ENCODE measurements at places on chromosomes 16 and 17.

DNA sequence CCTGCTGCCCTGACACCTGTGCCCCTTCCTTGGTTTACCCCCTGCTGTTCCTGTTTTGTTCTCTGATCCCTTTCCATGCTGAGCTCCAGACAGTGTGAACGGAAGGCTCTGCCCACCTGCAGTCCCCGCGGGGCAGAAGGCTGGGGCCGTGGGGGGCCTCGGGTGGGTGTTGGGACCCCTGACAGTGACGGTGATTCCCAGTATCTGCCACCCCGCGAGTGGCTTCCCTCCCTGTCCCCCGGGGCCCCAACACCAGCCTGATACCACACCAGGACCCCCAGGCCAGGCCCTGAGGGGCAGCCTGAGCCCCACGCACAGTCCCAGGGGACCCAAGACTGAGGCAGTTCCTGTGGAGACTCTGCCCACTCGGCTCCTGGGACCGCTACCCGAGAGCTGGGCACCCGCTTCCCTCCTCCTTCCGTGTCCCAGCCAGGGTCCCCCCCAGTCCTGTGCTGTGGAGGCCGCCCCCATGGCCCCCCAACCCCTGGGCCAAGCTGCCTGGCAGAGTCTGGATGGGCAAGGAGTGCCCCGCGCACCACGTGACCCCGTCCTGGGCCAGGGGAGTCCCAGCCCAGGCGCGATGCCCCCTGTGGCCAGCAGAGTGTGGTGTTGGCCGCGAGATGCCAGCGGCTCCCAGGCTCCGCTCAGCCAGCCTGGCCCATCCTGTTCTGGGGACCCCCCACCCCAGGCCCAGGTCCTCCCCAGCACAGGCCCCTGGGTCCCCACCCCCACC is 10.0 kb upstream of the C1QTNF8 start:
- peak; percentile 58 for DNase-seq

DNA sequence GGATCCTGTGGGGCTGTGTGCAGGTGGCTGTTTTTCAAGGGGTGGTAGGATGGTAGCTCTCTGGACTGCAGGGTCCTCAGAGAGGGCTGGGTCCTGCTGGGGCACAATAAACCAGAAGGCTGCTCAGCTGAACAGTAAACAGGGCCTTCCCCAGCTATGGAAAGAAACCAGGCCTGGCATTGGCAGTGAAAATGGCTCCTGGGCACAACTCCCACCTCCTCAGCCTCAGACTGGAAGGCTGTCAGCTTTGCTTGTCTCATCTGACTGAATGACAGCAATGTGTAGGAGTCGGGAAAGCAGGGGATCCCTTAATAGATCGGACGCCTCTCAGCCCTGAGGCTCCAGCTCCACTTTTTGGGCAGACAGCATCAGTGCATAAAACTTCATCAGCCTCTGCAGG is 59.8 kb upstream of the NLRP1 start:
- no peak for DNase-seq

DNA sequence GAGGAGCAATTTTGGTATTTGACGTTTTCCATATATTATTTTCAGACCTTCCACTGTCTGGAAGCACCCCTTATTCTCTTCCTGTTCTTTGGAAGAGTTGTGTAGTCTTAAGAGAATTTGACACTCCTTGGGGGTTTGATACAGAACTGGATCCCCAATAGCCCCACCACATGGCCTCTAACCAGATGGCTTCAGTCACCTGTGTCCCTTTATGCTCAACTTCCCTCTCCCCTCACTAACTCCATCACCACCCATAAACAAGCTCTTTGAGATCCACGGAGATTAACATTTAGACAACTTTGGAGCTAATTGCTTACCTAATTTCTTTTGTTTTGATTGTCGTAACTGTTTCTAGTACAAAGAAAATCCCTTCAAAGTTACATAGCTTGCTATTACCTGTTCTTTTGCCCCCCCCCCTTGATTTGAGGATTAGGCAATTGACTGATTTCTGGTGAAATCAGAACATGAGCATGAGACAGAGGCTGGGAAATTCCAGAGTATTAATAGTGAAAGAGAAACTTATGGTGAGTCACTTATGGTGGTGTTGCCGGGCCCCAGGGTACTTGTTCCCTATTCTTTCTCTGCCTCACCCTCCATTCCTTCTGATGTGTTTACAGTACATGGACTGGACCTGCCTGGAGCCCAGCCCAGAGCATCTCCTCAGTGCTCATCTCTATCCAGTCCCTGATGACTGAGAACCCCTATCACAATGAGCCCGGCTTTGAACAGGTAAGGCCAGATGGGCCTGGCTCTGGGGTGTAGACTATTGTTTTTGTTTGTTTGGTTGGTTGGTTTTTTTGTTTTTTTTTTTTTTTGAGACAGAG is 7.5 kb downstream of the UBE2Z start:
- DNase-seq, result peak; percentile 33

GRCh38 chr17:4945944-4946280 is 2.4 kb downstream of the PFN1 start:
- no peak for DNase-seq

DNA sequence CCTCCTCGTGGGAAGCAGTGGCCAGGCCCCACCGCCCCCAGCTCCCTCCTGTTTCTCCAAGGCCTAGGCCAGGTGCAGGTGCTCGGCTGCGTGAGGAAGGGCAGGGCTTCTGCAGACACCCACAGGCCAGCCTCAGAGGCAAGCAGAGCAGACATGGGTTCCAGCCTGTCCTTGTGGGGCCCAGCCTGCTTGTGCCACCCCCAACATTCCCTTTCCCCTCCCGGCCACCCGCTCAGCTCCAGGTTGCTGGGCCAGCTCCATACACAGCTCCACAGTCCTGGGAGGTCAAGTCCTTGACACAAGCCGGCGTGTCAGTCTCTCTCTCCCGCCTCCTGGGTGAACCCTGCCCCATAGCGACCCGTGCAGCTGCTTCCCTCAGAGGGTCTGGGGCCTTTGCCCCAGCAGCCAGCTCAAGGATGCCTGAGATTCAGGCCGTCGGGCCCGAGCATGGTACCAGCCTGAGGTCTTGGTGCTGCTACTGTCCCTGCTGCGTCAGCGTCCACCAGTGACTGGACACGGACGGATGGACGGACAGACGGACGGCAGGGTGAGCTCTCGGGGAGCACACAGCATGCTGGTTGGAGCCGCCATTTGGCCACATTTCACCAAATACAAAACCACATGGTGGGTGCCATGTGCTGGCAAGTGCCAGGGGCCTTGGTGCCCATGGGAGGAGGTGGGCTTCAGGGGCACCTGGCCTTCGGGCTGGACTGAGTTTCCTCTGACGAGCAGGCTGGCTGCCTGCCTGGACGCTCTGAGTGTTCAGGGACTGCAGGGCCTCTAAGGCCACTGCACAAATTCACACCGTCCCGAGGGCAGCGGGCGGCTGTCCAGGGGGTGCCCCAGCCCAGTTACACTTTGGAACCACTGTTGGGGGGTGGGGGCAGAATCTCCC is 8.0 kb downstream of the SECTM1 start:
- DNase-seq, result no peak

DNA sequence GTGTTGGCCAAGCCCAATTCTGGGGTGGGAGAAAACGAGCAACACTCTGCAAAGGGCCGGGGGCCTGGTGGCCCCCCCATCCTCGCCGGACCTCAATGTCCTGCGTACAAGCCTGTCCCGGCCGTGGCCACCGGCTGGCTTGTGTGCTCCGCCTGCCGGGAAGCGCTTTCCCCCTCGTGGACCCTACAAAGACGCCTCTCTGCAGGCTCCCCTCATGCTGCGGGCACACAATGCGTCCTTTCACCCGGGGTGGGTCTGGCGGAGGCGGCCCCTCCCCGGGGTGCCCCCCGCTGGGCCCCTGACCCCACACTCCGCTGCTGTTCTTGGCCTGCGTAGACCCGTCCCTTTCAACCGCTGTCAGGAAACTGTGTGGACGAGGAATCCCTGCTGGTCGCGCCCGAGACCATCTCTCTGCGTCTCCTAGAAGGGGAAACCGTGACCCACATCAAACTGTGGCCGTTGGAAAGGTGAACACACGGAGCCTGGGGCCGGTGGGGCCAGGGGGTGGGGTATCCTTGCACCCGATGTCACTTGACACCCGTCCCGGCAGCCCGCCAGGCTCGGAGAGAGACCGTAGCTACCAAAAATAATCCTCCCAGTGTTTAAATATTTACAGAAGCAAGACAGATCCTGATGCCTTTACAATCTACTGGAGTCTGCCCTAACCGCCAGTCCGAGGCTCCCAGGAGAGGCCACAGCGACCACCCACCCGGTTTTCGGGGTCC is 43.6 kb downstream of the TBC1D16 start:
- peak; percentile 66 for DNase-seq

DNA sequence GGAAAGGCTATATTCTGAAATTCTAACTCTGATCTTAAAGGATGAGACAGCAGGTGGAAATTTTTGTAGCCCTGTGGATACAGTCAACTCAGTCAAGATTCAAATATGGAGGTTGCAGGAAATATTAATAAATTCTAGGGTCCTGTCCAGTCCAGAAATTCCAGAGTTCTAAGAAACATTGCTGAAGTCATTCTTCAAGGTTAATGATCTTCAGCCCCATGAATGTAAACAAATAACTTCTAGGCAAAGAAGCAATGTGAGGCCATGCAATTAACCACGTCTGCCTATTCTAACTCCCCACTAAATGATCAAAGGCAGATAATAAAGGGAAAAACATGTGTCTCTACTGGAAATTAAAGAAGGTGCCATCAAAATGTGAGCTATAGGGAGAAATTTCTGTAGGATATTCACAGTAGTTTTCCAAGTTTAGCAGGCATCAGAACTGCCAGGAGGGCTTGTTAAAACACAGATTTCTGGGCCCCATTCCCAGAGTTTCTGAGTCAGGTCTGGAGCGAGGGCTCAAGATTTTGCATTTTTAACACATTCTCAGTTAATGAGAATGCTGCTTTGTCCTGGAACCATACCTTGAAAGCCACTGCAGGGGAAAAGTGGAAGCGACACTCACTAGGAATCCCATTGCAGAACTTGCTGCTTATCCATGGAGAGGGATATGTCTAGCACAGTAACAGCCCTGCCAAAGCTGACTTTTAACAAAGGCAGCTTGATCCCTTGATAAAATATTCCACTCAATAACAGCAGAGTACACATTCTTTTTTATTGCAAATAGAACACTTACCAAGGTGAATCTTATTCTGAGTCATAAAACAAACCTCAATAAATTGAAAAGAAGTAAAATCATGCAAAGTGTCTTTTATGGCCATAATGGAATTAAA is 61.8 kb downstream of the DNAH3 start:
- no peak for DNase-seq

GRCh38 chr16:80122115-80122514 is 418.7 kb upstream of the DYNLRB2 start:
- DNase-seq, result no peak

DNA sequence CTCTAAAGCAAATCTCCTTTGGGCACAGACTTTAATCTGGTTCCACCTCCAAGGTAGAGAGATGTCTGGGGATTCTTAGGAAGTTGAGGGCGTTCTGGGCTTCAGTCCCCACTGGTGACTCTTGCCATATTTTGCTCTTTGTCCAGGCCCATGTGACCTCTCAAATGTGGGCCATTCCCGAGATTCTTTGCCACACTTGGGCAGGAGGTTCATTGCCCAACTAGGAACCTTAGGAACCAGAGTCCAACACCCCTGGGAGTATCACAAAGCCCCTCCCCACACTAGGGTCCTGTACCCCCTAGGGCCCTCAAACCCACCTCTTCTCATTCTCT is 6.5 kb downstream of the KRT14 start:
- no peak for DNase-seq

DNA sequence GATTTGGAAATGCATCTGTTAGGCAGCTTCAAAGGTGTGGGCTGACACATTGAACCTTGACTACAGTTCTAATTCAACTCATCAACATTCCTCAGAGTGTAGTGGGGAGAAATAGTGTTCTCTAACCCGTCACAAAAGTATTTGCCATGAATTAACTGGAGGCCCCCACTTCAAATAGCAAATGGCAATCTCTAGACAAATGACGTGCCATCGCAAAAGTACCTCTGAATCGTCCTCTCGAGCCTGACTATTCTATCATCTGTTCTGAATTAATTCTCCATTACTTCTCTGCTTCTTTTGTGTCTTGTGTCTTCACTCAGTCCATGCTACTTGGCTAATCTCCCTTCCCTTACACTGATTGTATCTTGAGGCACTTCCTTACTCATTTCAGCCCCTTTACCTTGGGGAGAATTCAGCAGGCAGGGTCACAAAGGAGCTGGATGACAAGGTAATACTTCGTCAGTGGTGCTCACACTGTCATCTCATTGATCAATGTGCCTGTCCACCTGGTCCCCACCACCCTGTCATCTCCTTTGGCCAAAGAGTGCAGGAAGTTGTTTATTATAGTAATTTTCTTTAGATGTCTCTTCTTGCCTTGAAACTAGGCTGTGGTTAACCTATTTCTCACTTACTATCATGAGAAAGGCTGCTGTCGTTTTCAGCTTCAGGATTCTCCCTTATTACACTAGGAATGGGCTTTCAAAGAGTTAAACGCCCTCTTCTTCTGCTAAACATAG is 108.4 kb downstream of the SYCE1L start:
- no peak for DNase-seq

- peak; percentile 8 for DNase-seq
These were observed 7.8 kb downstream of the NR1D1 start for GRCh38 chr17:40092581-40092980.

DNA sequence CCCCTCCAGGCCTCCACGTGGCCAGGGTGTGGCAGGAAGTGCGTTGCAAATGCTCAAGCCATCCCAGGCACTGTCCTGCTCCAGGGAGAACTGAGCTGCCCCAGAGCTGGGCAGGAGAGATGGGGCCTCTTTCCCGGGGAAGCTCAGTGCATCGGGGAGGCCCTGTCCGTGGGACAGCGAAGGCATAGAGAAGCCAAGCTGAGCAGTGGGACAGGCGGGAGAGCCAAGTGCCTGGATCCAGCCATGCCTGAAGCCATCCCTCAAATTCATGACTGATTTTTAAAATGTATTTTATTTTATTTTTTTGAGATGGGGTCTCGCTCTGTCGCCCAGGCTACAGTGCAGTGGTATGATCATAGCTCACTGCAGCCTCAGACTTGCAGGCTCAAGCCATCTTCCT is 25.4 kb upstream of the SSTR5 start:
- DNase-seq, result no peak

DNA sequence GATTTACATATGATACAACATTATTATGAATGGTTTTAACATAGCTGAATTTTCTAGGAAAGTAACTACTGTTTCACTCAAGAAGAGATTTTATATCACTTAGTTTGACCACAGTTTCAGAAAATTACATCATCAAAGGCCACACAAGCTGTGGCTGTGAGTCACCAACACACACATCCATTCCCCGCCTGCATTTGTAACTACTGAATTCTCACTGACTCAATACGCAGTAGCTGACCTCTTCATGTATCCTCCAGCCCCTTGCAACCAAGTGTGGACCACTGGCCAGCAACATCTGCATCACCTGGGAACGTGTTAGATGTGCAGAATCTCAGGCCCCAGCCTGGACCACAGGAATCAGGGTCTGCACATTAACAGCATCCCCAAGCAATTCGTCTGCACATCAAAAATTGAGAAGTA is 197.6 kb downstream of the XYLT1 start:
- no peak for DNase-seq

Data from NCI-H2171 treated with DMSO at 0.1 percent for 48 hours (cell line).